ENCODE measurements at places on chromosomes 1 and 21.
A peak's percentile ranks its signal among the peaks of the same experiment; 100 is the strongest.

- DNase-seq, result no peak
Observed at GRCh38 chr1:165875604-165876003, 48.2 kb downstream of the UCK2 start.

DNA sequence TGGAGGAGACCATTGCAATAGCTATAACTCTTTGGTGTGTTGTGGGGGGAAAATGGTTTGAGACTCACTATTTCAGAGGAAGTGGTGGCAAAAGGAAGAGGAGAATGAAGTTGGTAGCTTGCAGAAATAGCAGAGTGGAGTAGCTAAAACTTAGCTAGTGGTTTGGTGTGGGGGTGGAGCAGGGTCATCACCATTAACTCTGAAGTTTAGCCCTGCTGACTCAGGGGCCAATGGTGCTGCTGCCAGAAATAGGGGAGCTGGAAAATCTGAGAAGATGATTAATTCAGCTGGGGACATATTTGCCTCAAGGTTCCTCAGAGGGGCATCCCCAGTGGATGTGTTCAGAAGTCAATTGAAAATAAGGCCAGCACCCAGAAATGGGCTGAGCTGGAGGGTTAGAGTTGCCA lies 65.4 kb downstream of the RUNX1 start:
- no peak for DNase-seq

- DNase-seq, result no peak
Observed at GRCh38 chr1:247948558-247948957, at the start of gene OR2L8. Gene OR2L8 (plus strand): TSS chr1:247948858. CDS start chr1:247948858, 0 bp downstream.

DNA sequence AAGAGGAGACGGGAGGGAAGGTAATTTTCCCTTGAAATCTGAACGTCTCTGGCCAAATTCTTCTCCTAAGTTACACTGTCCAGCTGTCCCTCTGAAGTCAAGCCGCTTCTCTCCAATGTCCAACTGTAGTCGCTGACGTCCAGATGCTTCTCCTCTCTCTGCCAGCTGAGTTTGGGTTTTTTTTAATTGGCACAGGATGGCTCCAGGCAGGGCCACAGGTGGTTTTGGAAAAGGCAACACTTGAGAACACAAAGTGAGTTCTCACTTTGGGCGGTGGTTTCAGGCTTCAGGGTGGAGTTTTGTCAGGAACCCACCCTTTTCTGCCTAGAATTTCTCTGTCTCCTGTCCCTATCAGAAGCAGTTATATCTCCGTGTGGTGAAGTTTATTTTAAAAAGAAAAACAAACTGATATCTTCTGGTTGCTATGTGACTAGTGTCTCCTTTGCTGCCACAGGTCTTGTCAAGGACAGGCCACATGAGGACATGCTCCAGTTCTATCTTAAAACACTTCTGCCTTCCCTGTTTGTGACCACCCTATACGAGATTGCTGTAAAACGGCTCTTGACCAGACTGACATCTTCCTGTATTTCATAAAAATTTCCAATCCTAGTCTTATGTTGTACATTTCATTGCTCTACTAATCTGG lies 472.3 kb upstream of the ADGRL4 start:
- no peak for DNase-seq

GRCh38 chr21:26067836-26068594 lies 102.6 kb downstream of the APP start:
- DNase-seq, result no peak

GRCh38 chr1:78790174-78790573 lies 140.5 kb downstream of the IFI44 start:
- DNase-seq, result no peak

GRCh38 chr1:94115254-94115899 lies 5.6 kb downstream of the ABCA4 start:
- DNase-seq, result no peak

- DNase-seq, result no peak
Observed at GRCh38 chr1:155023627-155024026, 10.0 kb downstream of the DCST2 start.

- DNase-seq, result no peak
Observed at GRCh38 chr1:29004288-29004687, 89.9 kb downstream of the EPB41 start.

DNA sequence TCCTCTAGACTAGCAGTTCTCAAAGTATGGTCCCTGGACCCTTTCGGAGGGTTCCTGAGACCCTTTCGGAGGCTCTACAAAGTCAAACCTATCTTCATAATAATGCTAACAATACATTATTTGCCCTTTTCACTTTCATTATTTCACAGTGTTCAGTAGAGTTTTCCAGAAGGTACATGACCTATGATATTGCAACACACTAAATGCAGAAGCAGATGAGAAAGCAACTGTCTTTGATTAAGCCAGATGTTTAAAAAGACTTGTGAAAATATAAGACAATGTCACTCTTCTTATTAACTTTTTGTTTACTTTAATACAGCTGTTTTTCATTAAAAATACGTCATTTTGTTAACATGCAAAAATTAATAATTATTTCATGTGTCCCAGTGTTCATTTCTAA lies 5.8 kb downstream of the KCNJ10 start:
- DNase-seq, result no peak

- DNase-seq, result no peak
Observed at GRCh38 chr1:21165076-21165475, 11.6 kb downstream of the EIF4G3 start.

- no peak for DNase-seq
Observed at GRCh38 chr1:16984717-16985116, 4.3 kb upstream of the MFAP2 start.

- peak; percentile 54 for DNase-seq
Observed at GRCh38 chr1:200260597-200261335, 149.1 kb downstream of the ZNF281 start.

- DNase-seq, result no peak
Observed at GRCh38 chr1:56671542-56671941, 26.4 kb downstream of the PRKAA2 start.
